ENCODE measurements at places on chromosomes 1 and 21.

DNA sequence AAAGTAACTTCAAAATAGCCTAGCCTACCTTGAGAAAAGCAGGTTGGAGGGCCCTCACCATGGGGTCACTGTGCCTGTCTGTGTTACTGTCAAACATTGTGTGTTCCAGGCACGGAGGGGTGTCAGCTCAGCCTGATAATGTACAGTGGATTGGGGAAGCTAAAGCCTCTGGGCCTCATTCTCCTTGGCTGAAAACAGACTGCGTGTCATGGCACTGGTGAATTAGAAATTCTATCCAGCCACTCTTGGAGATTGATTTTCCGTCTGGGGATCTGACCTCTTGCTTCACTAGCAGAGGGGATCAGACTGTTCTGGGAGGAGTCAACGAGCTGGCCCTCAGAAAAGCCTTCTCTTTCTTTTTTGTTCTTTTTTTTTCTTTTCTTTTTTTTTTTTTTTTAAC is 123.5 kb upstream of the HOOK1 start:
- DNase-seq: no peak

- no peak for DNase-seq
Measured at GRCh38 chr1:213697192-213697802, 290.5 kb upstream of the PROX1 start.

DNA sequence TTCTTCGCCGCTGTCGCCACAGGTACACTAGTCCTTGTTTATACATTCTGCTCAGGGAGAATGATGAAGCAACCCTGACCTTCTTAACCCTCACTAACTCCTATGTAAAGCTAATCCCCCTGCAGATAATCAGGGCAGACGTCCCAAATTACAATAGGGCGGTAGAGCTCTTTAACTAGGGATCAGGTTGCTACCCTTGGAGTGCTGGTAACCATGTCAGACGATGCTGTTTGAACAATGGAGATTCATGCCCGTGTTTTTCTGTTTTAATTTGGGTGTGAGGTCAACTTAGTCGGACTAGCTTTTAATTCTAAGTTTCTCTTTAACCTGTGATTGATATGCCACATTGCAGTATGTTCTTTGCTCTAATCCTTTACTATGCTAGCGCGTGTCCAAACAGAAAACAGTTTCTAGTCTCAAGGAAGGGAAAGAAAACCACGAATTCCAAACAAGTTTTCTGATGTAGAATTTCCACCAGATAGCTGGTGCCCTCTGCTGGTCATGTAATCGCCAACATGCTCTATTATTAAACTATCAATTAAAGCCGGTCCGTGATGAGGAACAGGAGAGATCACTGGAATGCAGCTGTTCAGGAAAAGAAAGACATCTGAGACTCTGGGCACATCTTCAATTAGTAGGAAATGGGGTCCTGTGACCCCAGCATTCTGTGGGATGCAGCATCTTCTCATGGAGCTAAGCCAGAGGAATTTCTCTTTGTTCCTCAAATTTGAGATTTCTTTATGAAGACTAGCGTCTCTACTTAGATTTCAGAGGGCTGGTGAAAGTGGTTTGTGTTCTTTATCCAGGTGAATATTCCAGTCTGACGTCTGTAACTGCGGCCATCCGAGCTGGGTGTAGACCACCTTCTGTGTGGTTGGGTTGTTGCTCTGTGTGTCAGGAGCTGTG is 18.3 kb upstream of the VAMP3 start:
- DNase-seq: peak; percentile 38

DNA sequence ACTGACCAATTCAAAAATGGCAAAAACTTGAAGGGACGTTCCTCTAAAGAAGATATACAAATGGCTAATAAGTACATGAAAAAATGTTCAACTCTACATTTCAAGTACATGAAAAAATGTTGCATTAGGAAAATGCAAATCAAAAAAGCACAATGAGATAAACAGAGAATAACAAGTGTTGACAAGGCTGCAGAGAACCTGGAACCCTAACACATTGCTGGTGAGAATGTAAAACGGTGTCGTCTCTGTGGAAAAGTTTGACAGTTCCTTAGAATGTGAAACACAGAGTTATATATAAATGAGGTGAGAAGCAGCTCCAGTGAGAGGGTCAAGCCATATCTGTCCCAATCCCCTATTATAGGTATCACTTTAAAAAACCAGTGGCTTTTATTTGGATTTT is 44.6 kb upstream of the RBM34 start:
- DNase-seq: no peak

DNA sequence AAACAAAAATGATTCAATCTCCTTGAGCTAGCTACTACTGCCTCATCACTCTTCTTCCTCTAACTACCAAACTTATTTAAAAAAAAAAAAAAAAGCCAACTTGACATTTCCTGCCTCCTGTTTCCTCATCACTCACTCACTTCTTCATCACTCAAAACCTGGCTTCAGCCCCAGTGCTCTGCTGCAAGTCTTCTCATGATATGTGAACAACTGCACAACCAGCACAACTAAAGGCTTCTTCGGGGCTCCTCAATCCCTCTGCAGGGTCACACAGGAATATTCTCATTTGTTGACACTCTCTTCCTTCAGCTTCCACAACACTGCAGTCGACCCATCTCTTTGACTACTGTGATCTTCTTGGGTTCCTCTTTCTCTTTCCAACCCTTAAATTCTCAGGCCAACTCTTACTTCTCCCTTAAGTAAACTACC is 7.6 kb downstream of the MTF1 start:
- no peak for DNase-seq

GRCh38 chr1:29811727-29812407 is 575.5 kb downstream of the PTPRU start:
- DNase-seq: no peak

GRCh38 chr21:15508554-15508953 is 221.2 kb upstream of the USP25 start:
- no peak for DNase-seq

DNA sequence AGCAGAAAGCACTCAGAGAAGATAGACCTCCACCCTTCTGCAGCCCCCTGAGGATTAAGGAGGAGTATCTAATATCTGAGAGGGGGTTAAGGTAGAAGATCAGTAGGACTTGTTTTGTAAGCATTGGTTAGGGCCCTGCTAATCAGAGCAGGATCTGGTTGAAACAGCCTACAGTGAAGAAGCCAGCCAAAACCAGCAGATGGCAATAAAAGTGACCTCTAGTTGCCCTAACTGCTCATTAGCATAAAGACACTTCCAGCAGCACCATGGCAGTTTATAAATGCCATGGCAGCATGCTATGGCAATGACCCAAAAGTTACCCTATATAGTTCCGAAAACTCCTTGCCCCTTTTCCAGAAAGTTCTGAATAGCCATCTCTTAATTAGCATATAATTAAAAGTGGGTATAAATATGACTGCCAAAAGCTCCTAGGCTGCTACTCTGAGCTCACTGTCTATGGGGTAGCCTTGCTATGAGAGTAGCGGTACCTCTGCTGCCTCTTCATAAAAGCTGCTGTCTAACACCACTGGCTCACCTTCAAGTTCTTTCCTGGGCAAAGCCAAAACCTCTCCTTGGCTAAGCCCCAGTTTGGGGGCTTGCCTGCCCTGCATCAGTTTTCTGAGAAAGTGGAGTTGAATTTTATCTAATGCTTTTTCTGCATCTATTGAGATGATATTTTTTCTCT is 254.2 kb downstream of the PAPPA2 start:
- DNase-seq: no peak

DNA sequence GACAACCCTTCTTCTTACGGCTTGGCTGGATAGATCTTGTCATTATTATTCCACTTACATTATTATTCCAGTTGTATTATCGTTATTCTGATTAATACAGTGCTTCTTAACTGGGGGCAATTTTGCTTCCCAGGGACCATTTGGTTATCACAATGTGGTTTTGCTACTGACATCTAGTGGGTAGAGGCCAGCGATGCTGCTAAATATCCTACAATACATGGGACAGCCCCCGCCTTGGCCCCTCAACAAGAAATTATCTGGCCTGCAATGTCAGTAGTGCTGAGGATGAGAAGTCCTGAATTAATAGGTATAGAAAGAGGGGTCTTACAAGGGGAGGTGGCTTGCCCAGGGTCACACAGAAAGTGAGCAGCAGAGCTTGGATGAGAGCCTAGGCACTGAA is 105.6 kb downstream of the PTPRU start:
- no peak for DNase-seq

DNA sequence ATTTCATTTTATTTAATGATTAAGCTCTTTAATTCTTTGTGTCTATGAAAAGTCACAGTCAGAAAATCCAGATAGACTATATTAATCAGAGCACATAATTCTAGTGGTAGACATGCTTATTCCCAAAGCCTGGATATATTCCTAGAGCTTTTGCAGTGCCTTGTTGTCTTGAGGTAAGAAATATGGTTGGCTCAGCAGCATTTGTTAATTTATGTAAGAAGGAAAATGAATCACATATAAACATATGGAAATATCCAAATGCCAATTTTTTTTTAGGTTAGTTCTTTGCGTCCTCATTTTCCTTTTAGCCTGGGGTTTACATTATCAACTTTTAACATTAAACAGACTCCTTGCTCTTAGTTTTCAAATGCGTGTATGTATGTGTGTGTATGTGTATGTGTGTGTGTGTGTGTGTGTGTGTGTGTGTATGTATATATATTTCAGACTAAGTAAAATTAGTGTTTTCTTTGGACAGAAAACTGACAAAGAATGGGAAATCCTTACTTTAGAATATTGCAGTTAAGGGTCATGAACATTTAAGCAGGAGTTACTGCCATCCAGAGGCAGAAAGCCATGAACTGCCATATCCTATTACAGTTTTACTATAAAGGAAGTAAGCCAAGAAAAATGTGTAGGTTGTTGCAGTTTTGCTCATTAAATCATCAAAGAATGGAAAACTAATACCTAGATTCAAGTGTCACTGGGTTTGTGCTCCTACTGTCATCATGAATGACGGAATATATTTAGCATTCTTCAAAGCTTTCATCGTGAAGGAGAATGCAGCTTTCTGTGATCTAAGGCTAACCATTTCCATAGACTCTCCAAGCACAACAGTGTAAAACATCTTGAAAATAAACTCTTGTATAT is 477.1 kb upstream of the NR5A2 start:
- no peak for DNase-seq

- no peak for DNase-seq
Measured at GRCh38 chr1:78280626-78281025, 210.1 kb upstream of the PTGFR start.

Data from activated CD4-positive, CD25-positive, alpha-beta regulatory T cell treated with anti-CD3 and anti-CD28 coated beads, Interleukin-2, amount 50 U/mL, for 72 hours (primary cell).